Stimulated activated CD8-positive, alpha-beta memory T cell treated with anti-CD3 and anti-CD28 coated beads, Interleukin-15, amount 100 ng/mL, for 24 hours (primary cell): ENCODE measurements at places on chromosomes 4 and X.
A peak's percentile ranks its signal among the peaks of the same experiment; 100 is the strongest.

DNA sequence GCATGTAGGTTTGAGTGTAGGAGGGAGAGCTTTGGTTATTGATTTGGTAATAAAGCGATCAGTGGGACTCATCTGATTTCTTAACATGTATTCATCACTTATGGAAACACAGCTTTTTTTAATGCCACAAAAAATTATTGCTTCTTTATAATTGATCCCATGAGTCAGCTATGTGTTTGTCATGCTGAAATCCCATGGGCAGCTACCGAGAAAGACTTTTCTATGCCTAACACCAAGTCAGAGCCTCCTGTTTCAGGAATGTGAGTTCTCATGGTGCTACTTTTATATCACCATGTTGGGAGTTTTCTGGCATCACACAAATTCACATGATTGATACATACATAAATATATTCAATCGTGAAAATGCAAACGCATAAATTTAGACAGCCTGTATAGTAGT is 165.7 kb downstream of the RAPGEF2 start:
- no peak for DNase-seq

GRCh38 chr4:25727711-25728493 is 72.3 kb downstream of the SLC34A2 start:
- no peak for DNase-seq

DNA sequence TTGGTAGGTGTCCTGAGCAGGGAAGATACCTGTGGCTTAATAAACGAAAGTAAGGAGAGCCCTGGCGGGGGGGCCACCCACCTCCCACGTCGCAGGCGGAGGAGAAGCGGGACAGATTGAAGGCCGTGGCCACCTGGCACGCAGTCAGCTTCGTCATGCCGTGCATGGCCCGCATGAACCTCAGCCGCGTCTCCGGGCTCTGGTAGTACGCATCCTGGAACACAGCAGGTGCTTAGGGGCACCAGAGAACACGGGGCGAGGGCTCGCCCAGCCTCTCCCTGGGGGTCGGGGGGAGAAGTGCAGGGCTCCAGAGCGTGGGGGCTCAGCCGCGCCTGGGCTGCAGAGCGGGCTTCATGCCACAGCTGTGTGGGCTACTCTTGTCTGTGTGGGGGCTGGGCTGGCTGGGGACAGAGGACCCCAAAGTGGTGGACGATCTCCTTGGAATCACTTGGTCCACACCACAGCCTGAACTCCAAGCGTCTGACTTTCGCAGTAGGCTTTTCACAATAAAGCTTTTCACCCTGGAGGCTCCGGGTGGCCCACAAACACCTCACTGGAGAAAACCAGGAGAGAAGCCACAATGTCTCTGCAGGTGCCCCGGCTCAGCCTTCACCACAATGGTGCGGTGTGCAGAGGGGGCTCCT is 27.1 kb upstream of the SLC25A6 start:
- DNase-seq = no peak

DNA sequence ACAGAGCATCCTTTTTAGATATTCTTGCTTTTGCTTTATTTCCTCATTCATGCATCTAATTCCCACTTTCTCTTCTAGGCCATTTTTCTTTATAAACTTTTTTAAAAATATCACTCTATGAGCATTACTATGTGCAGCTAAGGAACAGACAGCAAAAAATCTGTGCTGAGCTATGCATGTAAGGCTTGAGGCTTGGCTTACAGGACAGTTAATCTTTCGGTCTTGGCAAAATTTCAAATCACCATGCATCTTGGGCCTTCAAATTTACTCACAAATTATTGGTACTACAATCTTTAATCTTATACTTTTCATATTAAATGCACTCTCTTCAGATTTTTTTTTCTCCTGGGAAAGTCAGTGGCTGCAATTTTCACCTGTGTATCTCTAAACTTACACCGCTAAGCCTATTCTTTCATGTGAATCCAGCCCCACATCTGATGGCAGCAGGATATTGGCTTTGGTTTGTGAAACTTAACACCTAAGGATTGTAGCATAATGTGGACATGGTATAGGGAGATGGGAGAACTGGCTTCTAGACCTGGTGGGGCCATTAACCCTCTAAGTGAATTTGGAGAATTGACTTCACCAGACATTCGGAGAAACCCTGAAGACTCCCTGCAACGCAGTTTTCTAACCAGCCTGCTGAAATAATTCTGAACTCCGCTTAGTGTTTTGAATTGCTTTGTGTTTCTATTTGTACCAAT is 278.3 kb downstream of the SPRY1 start:
- no peak for DNase-seq

DNA sequence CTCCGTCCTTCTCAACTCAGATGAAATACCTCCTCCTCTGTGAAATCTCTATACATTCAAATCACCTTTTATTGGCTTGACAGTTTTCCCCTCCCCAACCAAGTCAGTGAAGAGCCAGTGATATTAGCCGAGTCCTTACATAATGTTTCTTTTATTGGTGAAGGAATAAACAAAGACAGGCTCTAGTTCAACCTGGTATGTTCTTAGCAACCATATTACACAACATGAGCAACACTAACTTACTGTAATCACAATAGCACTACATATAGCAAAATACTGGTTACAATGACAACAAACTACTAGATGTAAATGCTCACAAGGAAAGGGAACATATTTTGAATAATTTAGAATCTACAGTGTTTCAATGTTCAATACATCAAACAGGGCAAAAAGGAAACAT is 19.9 kb downstream of the DHX15 start:
- no peak for DNase-seq

DNA sequence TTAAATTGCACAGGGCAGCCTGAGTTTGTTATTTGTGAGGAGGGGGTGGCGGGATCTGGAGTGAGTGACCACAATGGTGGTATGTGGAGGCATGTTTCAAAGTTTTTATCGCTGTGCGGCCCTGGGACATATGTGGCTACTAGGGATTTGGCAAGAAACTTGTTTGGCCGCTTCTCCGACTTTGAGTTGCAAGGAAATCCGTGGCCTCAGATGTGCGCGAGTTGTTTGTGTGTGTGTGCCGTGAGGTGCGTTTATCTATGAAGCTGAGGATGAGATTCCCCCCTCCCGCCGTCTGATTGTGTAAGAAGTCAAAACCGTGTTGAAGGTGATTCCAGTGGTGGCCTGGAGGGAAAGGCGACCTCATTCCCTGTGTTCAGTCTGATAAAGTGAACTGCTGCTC is 1.4 kb downstream of the JADE3 start:
- DNase-seq = no peak

DNA sequence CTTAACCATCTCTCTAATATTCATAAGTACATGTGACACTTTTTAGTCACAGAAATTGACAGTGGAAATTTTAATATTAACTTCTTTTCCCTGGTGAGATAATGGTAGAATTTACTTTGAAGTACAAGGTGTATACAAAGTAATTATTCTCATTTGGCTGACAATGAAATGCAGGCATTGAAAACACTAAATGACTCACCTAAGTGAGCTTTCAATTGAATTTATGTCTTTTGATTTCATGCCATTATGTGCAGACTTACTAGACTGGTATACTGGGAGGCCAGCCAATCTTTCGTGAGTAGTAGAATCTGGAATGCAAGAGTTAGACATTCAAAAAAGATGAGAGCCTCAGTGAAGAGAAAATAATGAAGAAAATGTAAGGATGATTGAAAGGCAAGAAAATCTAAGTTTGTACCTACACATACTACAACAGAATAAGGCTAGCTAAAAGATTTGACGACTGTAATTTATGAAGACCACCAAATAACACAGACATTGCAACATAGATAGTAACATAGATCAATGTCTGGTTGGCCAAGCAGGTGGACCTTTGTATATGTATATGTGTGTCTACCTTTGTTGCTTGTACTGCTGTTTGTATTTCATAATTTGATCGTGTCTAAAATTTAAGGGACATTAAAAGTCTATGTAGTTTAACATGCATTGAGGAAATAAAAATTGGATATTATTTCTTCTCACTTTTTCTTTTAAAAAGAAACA is 459.7 kb downstream of the IL15 start:
- DNase-seq = no peak

- no peak for DNase-seq
These were observed 119.8 kb downstream of the AGTR2 start for GRCh38 chrX:116290359-116290758.

- DNase-seq = no peak
These were observed 157.6 kb downstream of the DCLK2 start for GRCh38 chr4:150235808-150236271.

DNA sequence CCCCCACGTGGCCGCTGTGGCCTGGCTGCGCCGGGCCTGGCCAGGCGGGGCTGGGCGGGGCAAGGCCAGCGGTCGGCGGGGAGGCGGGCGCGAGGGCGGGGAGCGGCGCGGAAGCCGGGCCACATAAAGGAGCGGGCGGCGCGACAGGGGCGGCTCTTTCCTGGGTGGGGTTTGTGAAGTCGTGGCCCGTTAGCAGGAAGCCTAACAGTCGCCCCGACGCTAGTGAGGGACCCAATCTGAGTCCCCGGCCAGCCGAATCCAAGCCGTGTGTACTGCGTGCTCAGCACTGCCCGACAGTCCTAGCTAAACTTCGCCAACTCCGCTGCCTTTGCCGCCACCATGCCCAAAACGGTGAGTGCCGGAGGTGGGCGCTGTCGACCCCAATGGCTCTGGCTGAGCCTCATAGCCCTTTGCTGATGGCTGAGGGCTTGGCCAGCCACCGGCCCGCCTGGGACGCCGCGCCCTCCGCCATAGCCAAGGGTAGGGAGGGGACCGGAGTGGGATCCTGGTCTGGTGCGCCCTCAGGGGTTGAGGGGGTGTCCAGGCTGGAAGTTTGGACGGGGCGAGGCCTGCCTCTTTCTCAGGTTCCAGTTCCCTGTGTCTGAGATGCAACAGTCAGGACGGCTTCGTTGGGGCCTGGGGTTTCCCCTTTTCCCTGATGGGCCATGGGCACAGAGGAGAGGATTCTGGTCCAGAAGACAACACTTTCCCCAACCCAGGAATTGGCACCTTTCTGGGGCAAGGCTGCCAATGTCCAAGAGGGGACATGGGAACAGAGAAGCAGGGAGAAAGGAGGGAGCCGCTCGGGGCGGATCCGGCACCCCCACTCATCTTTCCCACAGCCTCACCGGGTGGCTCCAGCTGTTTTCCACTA is at the start of gene MSN:
Gene MSN, plus strand, starts transcription at position 152 of the 874 bp plus-strand sequence. Its CDS starts 188 bp downstream, at position 340.
- peak; percentile 43 for DNase-seq

GRCh38 chr4:138181287-138181686 is 60.9 kb downstream of the SLC7A11 start:
- no peak for DNase-seq

DNA sequence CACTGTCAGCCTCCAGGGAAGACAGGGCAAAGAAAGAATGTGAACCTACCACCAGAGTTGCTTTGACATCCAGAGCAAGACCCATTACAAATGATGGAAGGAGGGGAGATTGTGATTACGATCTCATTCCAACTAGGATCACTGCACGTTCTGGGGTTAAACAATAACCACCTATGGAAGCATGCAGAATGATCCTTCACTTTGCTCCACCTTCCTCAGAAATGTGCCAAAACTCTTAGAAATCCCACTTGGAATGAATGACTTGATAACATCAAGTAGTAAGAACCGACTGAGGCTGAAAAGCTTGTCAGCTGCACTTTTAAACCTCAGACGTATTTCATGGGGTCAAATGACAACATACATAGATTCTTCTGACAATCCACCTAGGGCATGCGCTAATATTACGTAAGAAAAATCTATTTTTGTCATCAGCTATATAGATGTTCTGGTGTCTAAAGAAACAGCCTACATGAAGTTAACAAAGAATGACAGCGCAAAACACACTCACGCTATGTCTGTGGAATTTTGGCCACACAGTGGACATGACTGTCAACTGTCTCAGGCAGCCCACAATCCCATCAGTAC is 3.5 kb upstream of the STS start:
- no peak for DNase-seq

DNA sequence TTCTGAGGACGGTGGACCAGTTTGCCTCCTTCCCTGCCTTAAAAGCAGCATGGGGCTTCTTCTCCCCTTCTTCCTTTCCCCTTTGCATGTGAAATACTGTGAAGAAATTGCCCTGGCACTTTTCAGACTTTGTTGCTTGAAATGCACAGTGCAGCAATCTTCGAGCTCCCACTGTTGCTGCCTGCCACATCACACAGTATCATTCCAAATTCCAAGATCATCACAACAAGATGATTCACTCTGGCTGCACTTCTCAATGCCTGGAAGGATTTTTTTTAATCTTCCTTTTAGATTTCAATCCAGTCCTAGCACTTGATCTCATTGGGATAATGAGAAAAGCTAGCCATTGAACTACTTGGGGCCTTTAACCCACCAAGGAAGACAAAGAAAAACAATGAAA is 255.3 kb downstream of the RAPGEF2 start:
- no peak for DNase-seq

GRCh38 chrX:121062289-121062688 is 14.9 kb downstream of the GLUD2 start:
- no peak for DNase-seq

GRCh38 chrX:44785652-44786051 is 58.2 kb upstream of the DUSP21 start:
- no peak for DNase-seq

GRCh38 chrX:103774070-103774642 is 2.5 kb upstream of the PLP1 start:
- DNase-seq = no peak

DNA sequence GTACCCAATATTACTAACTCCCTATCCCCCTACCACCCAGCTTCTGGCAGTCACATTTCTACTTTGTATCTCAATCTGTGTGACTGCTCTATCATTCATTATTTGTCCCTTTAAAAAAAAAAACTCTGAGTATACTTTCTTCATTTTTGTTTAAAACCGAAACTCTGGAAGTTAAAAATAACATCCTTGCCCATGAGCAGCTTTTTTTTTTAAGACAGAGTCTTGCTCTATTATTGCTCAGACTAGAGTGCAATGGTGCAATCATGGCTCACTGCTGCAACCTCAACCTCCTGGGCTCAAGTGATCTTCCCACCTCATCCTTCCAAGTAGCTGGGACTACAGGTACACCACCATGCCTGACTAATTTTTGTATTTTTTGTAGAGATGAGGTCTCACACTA is 15.8 kb downstream of the UBE2K start:
- no peak for DNase-seq

GRCh38 chr4:34293459-34293858 is 1950.9 kb downstream of the ARAP2 start:
- no peak for DNase-seq

GRCh38 chrX:94401426-94401825 is 727.4 kb downstream of the FAM133A start:
- no peak for DNase-seq

- no peak for DNase-seq
These were observed 48.4 kb upstream of the RPS6KA3 start for GRCh38 chrX:20315140-20315539.
